C1 segment of cervical spinal cord (tissue), 14 donors: ENCODE measurements at places on chromosomes 1 and 21.

DNA sequence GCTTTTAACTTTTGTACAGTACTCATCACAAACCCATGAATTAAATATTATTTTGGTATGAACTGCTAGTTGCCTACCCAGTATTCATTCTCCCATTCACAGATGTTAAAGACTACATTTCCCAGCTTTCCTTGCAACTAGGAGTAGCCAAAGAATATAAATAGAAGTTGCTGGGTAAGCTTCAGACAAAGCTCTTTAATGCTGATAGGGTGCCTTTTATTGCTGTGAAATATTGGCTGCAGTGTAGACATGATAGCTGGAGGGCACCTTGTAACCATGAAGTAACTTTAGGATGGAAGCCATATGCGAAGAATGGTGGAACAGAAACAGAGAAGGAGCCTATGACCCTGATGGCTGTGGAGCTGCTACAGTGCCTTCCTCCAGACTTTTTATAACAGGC lies 16.7 kb downstream of the JUN start:
- no peak for DNase-seq

DNA sequence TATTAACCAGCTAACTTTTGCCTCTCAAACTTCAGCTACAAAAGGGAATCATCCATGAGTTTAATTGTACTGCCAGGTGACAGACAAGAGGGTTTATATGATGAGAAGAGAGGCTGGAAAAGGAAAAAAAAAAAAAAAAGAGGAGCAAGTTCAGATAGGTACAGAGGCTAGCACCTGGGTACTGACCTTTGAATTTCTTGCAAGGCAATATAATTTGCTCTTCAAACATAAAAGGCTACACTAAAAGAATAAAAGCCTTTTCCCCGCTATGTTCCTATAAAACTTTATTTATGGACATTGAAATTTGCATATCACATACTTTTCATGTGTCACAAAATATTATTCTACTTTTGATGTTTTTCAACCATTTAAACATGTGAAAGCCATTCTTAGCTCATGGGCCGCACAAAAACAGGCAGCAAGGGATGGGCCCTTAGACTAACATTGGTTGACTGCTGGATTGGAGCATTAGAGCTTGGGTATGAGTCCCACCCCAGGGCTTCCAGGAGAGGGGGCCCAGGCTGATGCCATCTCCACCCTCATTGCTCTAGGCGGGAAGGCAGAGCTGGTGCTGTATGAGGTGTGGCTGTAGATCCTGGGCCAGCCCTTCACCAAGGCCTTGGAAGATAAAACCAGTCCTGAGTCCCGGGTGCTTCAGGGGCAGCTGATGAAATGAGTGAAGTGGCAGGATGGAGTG lies 44.3 kb downstream of the ATP1B1 start:
- no peak for DNase-seq

DNA sequence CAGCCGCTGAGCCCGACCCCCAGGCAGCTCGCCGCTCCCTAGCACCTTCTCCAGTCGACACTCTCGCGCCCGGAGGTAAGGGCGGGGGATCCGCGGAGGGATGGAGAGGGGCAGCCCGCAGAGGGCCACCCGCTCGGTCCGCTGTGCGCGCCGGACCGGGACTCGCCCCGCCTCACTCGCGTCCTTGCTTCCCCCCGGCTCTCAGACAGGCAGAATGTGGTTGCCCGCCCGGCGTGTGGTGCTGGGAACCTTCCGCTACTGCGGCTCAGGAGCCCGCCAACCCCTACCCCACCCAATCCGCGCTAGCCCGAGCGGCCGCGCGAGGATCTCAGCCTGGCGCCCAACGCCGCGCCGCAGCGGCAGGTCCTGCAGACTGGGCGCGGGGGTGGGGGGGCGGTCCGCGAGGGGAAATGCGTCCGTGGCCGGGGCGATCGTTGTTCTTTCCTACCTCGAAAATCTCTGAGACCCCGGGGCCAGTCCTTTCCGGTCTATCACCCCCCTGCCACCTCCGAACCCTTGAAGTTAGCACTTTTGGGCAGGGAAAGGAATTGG lies 404 bp downstream of the LRRC8C start:
- DNase-seq: peak; percentile 73

- DNase-seq: no peak
Observed at GRCh38 chr1:246364415-246364941, 142.6 kb downstream of the SMYD3 start.

DNA sequence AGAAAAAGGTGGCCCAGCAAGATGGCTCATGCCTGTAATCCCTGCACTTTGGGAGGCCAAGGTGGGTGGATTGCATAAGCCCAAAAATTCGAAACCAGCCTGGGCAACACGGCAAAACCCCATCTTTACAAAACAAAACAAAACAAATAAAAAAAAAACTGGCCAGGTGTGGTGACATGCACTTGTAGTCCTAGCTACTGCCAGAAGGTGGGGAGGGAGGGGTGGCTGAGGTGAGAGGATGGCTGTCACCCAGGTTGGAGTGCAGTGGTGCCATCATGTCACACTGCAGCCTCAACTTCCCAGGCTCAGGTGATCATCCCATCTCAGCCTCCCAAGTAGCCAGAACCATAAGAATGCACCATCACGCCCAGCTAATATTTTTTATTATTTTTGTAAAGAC lies 22.8 kb downstream of the RERE start:
- DNase-seq: no peak

DNA sequence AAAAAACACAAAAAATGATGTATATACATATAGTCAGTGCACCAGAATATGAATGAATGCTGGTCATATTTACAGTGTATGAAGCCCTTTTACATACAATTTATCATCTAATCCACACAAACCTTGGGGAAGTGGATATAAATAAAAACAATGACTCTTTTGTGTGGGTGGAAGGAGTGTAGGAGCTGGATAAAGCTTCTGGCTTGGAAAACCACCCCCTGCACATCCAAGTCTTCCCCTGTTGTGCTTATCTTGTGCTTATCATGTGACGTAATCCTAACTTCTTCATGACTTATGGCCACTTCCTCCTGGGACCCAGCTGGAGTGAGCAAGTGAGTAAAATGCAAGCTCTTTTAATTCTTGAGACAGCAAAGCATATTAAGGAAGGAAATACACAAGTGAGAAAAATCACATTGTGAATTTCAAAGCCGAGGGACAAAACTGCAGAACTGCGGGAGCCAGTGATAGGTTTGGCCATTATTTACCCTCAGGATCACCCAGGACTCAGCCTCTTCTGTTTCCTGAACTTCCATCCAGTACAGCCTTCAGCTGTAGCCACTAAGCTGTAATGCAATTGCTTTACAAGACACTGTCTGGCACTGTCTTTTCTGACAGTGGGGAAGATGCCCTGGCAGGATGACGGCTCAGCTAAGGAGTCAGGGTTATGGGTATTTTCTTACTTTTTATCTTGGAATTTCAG lies 104.0 kb upstream of the PPM1J start:
- no peak for DNase-seq

GRCh38 chr1:52145137-52145536 lies 3.2 kb downstream of the ZFYVE9 start:
- DNase-seq: no peak

GRCh38 chr1:209556162-209556690 lies 27.3 kb upstream of the CAMK1G start:
- DNase-seq: no peak

DNA sequence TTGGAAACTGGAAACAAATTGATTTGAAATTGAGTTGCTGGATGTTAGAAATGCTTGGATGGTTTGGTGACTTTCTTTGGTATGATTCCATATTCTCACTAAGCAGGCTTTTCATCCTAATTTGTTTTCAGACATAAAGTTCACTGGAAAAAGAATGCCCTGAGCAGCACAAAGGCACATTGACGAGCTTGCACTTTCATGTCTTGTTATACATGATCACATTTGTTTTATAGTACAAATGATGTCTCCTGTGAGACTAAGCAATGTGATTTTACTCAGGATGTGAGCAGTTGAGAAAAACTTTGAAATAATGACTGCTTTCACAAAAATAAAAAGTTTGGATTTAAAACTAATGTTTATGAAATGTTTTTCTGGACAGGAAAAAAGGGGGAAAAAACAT lies 63.6 kb downstream of the KCNT2 start:
- no peak for DNase-seq

GRCh38 chr21:46099476-46099875 lies 1.6 kb downstream of the COL6A2 start:
- no peak for DNase-seq

GRCh38 chr1:79530476-79530875 lies 523.9 kb upstream of the ADGRL4 start:
- no peak for DNase-seq
